HCEC 1CT (cell line): ENCODE measurements at places on chromosomes 1 and 21.

- no peak for DNase-seq
These were observed 106.5 kb upstream of the ACTL8 start for GRCh38 chr1:17648457-17649145.

- peak; percentile 85 for DNase-seq
These were observed 6.7 kb upstream of the SH2D5 start for GRCh38 chr1:20739225-20739624.

GRCh38 chr21:34825101-34825500 is 156.3 kb downstream of the CLIC6 start:
- no peak for DNase-seq

DNA sequence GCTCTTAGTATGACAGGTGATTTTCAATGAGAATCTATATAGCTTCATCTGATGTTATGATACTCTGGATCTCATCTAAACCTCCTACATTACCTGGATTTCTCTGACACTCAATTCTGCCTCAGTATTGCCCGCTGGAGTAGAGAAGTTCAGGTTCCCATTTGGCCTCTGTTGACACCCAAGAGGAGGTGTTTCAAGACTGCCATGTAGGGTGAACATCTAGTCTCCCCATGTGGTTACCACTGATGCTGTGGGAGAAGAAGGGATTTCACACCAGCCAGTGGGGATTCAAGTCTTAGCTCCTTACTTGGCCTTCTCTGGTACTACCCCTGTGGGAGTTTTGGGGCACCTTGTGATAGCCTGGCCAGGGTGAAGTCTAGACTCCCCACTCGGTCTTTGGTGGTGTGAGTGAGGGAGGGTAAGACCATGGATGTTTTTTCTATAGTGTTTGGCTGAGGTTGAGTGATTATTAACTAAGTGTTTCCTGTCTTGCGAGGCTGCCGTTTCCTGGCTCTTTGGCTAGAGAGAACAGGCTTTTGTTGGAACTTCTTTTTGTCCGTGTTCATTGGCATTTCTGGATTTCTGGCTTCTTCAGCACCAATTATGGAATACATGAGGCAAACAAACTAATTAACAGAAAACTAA is 90.7 kb downstream of the RHOU start:
- no peak for DNase-seq

DNA sequence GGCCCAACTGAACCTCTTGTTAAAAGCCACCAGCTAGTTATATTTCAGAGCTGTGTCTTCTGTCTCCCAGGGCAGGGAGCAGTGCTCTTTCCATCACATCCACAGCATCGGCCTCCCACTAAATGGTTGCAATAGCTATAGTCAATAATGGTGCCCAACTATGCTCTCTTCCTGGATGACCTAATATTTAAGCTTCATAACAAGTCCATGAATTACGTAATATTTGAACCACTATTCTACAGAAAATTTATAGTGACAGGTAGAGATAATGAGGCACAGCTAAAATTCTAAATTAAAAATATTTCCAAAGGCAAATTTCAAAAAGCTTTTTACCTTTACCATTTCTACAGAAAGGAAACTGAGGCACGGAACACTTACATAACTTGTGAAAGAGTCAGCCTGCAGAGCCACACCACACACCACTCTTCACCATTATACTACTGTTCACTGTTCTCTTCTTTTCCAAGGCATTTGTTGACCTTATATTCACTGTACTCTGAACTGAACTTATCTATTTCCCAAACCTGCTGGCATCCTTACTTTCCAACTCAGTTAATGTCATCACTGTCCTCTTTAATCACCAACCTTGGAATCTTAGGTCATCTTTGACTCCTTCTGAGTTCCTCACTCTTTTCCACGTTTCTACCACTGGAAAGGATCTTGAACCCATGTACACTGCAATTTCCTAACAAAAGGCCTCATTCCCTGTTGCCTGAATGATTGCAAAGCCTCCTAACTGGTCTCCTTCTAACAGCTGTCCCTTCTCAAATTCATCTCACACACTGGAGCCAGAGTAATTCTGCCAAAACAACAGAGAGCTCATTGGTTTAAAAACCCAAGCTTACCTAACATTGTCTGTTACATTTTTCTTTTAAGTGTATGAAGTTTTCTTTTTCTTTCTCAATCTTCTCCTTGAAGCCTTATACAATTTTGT is 85.5 kb downstream of the DDAH1 start:
- DNase-seq, result no peak

GRCh38 chr21:35070436-35070835 is 21.3 kb upstream of the RUNX1 start:
- no peak for DNase-seq

- DNase-seq, result peak; percentile 42
These were observed 74.2 kb downstream of the GABPA start for GRCh38 chr21:25809013-25809412.

DNA sequence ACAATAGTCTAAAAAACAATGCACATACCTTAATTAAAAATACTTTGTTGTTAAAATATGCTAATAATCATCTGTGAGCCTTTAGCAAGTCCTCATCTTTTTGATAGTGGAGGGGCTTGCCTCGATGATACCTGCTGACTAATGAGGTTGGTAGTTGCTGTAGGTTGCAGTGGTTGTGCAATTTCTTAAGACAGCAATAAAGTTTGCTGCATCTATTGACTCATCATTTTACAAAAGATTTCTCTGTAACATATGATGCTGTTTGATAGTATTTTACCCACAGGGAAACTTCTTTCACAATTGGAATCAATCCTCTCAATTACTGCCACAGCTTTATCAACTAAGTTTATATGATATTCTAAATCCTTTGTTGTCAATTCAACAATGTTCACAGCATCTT is 7.6 kb downstream of the C1orf87 start:
- DNase-seq, result no peak

DNA sequence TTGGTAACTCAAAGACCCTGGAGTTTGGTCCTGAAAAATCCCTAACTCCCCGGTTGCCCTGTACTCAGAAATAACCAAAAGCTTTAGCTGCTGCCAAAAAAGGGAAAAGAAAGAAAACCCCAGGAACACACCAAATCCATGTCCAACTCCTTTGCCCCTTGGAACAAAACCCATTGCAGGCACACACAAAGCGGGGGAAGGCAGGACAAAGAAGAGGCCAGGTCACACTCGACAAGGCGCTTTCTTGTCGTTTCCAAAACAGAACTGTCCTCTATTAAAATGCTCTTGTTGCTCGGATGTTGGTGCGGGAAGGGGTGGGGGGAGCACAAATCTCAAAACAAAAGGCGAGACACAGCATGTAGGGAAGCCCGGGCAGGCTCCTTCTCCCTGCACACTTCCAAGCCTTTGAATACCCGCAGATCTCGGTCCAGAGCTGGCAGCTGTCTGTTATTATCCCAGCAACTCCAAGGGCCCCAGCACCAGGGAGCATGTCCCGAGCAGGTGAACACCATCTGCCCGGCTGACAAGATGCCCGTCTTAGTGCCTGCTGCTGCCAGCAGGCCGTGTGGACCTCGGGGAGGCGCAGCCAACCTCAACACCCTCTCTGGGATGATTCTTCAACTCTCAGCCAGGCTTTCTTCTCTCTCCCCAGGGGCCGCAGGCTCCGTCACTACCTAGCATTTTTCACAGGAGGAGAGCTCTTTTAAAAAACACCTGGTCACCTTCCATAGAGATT is 96.4 kb downstream of the SSBP3 start:
- DNase-seq, result no peak

GRCh38 chr1:206846487-206846886 is 18.9 kb upstream of the IL20 start:
- no peak for DNase-seq

GRCh38 chr21:42229676-42230075 is 10.7 kb downstream of the ABCG1 start:
- no peak for DNase-seq

DNA sequence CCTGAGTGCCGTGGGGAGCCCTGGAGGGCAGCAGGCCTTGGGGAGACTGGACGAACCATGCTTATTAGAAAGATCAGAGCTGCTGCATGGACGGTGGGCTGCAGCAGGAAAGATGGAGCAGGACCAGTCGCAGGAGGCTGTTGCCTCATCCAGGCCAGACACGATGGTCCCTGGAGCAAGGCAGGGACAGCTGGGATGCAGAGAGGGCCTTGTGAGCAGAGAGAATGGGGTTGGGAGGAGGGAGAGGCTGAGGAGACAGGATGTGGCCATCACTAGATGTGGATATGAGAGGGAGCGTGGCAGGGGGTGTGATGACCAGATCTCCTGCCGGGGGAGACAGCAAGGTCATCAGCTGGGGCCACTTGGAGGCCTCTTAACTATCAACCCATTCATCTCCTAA is 727.6 kb downstream of the PTPRU start:
- DNase-seq, result no peak

- DNase-seq, result no peak
These were observed 327.2 kb downstream of the MRPL39 start for GRCh38 chr21:25280061-25280460.

- no peak for DNase-seq
These were observed 97.8 kb downstream of the KCNT2 start for GRCh38 chr1:196510451-196510850.

DNA sequence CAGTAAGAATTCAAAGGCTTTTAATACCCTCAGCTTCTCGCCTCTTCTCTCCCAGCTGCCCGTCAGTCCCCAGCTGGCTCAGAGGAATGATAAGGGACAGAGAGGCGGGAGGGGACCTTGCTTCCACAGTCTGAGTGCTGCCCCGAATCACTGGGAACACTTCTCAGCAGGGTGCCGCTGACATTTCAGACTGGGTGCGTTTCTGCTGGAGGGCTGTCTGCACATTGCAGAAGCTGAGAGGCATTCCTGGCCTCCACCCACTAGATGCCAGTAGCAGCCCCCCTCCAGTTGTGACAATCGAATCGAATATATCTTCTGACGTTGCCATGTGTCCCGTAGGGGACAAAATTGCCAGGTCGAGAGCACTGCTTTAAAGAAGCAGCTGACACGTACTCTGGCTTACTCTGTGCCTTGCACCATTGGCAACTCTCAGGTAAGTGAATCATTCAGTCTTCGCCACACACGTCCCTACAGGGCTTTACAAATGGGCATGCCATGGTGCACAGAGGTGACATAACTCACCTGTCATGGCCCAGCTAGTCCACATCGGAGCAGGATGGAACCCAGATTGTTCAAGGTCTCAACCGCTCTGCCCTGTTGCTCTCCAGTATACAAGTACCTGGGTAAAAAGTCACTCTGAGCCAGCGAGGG is 23.9 kb downstream of the CTNNBIP1 start:
- no peak for DNase-seq

GRCh38 chr21:44626262-44626661 is 631 bp upstream of the KRTAP10-9 start:
- no peak for DNase-seq

- DNase-seq, result no peak
These were observed 366.3 kb upstream of the ESRRG start for GRCh38 chr1:217089361-217090014.
